ENCODE measurements at places on chromosomes 6 and 20.

- no peak for DNase-seq
Observed at GRCh38 chr6:116388924-116389323, 18.2 kb downstream of the DSE start.

GRCh38 chr20:35503841-35504561, 25.5 kb downstream of the C20orf173 start:
- no peak for DNase-seq

GRCh38 chr20:49690899-49691620, 22.6 kb downstream of the B4GALT5 start:
- no peak for DNase-seq

GRCh38 chr6:167996424-167997199, 859 bp upstream of the KIF25 start:
- peak; percentile 58 for DNase-seq

DNA sequence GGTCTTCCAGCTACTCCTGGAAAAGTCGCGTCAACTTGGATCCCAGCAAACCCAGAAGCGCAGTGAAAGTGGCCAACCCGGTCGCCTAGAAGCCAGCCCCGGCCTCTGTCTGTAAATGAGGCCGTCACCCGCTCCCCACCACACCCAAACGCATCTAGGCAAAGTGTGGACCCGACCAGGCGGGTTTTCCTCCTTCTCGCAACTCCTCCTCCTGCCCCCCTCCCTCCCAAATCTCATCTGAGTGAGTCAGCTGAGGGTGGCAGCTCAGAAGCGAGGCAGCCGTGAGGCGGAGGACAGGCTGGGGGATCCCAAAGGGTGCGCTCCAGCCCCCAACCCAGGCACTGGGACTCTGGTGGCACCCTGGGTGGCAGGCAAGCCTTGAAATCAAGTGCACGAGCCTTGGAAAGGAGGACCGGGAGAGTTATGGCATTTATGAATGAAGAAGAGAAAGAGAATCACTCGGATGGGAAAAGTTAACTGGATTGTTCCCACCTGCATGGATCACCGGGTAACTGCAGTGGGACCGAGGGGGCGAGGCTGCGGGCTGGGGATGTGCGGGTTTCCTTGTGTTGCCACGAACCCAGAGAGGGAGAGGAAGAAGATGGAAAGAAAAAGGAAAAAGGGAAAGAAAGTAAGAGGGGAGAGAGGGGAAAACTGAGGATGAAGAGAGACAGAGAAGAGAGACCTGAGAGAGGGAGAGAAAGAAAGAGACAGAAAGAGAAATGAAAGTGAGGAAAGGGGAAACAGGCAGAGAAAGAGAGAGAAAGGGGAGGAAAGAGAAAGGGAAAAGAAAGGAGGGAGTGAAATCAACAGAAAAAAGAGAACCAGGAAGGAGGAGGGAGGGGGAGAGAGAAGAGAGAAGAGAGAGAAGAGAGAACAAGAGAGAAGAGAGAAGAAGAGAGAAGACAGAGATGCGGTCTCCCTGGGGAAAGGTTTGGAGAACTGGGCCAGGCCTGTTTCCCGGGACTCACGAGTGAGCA, at the start of gene APCDD1L:
APCDD1L (minus strand) TSS at position 167 of the 980 bp plus-strand sequence. CDS start 692 bp downstream, outside the sequence.
- DNase-seq = no peak

DNA sequence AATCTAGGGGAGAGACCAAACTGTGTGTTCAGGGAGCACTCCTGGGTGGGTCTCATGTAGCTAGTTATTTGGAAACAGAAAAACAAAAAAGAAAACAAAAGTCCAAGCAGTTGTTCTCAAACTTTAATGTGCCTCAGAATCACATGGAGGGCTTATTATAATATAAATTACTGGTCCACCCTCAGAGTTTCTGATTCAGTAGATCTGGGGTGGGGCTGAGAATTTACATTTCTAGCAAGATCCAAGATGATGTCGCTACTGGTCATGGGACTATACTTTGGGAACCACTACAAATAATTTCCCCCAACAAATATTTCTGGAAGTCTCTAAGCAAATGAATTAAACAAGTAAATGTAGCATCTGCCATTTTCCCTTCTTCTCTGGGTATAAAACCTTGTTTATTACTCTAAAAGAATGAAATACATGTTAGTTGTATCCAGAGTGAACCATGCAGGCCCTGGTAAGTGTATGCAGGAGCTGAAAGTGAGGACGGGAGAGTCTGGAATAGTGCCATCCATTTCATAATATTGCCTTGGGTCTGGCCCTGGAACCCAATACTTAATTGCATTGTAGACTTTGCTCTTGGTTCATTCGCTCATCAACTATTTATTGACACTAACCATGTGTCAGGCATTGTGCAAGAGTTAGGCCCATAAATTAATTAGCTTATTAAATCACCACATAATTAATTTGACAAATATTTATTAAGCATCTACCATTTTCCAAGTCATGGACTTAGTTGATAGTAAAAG, 490.8 kb downstream of the EPM2A start:
- no peak for DNase-seq

DNA sequence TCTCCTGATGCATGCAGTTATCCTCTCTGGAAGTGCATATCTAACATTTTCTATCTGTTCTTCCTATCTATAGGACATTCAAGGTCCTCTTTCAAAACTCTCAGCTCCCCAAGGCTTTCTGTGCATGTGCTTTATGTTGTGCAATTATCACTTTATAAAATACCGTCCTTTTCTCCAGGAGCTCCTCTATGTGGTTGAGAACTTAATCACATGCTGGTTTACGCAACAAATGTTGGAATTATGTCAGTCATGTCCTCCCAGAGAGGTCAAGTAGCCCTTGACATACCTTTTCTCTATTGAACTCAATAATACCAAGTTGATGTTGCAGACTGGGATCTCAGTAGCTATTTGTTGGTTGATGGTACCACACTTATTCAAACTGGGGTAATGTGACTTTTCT, 388.4 kb downstream of the BTBD3 start:
- DNase-seq = no peak

DNA sequence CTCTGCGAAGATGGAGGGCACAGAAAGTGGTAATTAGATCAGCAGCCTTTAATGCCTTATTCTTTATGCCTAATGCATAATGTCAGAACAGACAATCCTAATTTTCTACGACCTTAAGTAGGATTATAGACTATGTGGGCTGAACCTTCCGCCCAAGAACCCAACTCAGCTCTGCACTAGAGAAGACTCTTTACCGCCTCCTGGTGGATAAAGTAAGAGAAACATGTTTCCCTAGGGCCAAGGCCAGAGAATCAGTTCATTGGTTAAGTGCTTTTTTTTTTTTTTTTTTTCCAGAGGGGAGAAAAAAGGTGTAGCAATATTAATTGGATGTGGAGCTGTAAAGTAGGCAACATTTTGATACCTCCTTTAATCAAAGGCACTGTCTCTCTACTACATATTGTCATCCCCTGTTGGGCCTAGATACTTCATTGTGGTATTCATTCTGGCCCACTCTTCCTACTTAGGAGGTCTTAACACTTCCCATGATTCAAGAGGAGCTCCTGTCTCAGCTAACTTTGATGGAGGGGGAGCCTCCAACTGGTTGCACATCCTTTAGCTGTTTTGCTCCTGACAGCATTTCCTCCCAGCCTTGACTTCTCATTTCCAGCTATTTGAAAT, 124.9 kb upstream of the NRN1 start:
- DNase-seq = no peak

- no peak for DNase-seq
Observed at GRCh38 chr20:62138204-62138543, 5.0 kb downstream of the PSMA7 start.

DNA sequence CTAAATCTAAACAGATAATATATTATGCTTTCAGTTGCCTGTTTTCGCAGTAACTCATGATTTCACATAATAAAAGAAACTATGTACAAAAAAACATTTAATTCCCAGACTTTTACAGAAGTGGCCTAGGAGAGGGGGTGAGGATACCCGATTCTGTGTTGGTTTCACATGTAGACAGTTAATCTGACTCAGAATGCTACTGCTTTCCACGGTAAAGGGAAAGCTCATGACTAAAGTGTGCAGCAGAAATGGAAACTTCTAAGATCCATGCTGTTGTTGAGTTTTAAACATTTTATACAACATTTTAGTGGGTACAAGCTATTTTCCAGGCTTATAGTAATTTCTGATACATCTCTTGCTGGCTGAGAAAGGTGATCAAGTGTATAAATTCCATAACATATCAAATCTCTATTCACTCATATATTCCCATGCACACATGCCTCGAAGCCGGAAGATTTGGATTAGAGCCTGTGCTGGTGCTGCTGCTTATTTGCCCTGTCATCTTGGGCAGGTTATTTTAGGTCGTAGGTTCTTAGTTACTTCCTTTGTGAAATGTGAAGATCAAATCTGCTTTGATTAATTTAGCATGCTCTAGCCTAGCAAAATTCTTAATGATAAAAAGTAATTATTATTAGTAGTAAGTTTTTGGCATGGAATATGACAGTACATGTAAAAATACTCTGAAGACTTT, 896.7 kb upstream of the MAP3K7 start:
- no peak for DNase-seq

GRCh38 chr20:341682-342081, 5.2 kb upstream of the NRSN2 start:
- no peak for DNase-seq

DNA sequence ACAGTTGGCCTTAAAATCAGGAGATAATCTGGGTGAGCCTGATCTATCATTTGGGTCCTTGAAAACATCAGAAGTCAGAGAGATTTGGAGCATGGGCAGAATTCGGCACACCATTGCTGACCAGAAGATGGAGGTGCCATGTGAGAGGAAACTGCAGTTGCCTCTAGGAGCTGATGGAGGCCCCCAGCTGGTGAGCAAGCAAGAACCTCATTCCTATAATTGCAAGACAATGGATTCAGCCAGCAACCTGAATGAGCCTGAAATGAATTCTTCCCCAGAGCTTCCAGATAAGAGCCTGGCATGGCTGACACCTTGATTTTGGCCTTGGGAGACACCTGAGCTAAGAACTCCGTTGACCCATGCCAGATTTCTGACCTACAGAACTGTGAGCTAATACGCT, 76.3 kb upstream of the FYN start:
- no peak for DNase-seq

DNA sequence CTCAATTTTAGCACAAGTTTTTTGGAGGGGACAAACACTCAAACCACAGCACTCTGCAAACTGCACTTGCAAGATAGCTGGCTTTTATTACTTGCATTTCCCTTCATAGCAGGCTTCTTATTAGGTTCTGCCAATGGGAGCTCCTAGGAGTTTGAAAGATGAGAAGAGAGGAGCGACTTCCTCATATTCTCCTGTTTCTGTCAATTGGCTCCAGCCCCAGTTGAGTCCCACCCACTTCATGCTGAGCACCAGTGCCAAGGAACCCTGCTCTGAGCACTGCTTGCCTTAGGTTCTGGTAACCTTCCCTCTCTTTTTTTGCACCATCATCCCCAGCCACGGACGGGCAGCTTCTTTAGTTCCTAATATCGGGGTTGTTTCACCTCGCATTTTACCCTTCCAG, 67.9 kb downstream of the PSMB1 start:
- DNase-seq = no peak

GRCh38 chr6:96235927-96236326, 220.2 kb downstream of the FUT9 start:
- no peak for DNase-seq

- no peak for DNase-seq
Observed at GRCh38 chr6:10976571-10976970, 67.5 kb downstream of the ELOVL2 start.

- no peak for DNase-seq
Observed at GRCh38 chr6:106044151-106044550, 42.0 kb upstream of the PRDM1 start.

GRCh38 chr6:108105571-108105970, 31.0 kb upstream of the OSTM1 start:
- no peak for DNase-seq

GRCh38 chr6:108068618-108069017, 5.9 kb downstream of the OSTM1 start:
- no peak for DNase-seq

DNA sequence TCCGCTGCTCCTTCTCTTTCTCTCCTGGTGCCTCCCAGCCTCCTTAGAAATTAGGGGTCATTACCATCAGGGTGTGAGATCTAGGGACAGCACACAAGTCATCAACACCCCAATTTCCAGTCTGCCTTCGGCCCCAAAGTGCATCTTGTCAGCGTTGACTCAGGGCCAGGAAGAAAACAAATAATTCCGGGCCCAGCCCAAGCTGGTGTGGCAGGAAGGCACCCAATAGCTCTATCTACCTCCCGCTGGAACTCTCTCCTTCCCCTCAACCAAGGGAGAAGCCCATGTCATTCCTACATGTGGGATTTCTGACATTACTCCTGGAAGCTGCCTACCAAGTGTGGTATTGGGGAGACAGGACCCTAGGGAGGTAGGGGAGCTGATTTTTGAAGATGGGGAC, 11.5 kb upstream of the C6orf132 start:
- no peak for DNase-seq

- DNase-seq = peak; percentile 41
Observed at GRCh38 chr6:13273931-13274706, 54.2 kb downstream of the TBC1D7 start.

- DNase-seq = no peak
Observed at GRCh38 chr20:16541226-16541625, 32.0 kb downstream of the KIF16B start.

DNA sequence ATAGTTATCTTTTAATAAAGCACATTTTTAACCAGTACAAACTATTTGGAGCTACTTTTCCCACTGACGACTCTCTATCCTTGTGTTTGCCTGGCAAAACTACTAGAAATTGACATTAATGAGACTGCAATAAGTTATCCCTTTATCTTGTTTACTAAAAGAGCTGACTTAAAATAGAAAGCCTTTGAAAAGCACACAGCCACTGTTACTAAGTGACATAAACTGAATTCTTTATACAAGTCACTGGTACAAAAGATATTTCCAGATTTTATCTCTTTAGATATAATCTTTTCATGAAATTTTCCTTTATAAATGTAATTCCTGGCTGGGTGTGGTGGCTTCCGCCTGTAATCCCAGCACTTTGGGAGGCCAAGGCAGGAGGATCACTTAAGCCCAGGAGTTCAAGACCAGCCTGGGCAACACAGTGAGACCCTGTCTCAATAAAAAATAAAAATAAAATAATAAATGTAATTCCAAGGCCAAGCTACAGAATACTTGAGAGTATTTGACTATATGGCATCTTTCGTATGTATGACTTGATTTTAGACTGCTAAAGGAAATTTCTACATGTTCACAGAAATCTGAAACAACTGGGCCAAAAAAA, 9.5 kb downstream of the MBOAT1 start:
- no peak for DNase-seq

DNA sequence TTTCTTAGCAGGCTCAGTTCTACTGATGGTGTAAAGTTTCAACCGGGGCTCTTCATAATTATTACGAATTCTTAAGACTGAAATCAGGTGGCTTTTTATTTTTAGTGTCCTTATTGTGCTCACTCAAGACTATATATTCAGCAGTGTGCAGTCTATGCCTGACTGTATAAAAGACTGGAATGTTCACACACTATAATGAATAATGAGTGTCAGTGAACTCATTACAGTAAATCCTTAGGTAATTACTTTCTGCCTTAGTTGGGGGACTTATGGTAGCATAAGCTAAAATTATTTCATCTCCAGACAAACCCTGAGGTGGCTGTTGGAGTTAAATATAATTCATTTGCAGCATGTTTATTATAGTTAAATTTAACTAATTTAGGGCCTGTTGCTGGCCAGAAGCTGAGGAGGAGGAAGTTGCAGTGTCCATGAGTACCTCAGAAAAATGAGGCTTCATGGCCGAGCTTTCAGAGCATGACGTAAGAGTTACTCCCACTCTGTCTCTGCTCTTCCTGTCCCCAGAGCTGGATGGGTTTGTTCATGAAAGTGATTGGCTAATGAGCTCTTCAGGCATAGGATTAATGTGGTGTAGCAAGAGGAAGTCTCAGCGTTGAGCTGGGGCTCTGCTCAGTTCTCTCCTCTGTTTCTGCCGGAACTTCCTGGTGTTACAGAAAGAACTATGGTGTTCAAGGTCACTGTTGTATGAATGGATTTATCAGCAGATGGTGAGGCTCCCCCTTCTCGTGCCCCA, 335.7 kb downstream of the NRN1 start:
- peak; percentile 26 for DNase-seq

- DNase-seq = no peak
Observed at GRCh38 chr6:47490676-47491075, 13.1 kb downstream of the CD2AP start.
